ENCODE measurements at places on chromosomes 5 and 9. TPM values are rescaled to one million over a fixed set of nuclear protein-coding genes. Genes with fewer than 3 reads are reported as not detected.
A peak's percentile ranks its signal among the peaks of the same experiment; 100 is the strongest.

GRCh38 chr9:109036744-109037680, 23.7 kb upstream of the CTNNAL1 start:
- peak; percentile 21 for DNase-seq

SMIM33 gene
- not detected for total RNA-seq

- peak; percentile 46 for DNase-seq
Measured at GRCh38 chr9:123796618-123797484, 133.1 kb downstream of the DENND1A start.

DNA sequence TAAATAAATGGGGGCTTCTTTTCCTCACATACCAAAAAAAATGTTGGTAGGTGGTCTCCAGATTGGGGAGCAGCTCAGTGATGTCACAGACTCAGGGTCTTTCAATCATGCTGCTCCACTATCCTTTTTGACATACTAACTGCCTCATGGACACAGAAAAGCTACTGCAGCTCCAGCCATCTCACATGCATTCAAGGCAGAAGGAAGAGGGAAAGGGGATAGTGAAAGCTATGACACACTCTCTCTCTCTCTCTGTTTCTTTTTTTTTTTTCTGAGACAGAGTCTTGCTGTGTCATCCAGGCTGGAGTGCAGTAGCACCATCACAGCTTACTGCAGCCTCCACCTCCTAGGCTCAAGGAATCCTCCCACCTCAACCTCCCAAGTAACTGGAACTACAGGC, 7.9 kb upstream of the ADGRD2 start:
- DNase-seq, result no peak

IL5 gene
- total RNA-seq, result not detected

- no peak for DNase-seq
Measured at GRCh38 chr5:124310453-124310852, 436.0 kb downstream of the ZNF608 start.

NOXA1 gene
- total RNA-seq, result 0.87 TPM

All from lung microvascular endothelial cell (primary cell).